ENCODE measurements at places on chromosomes 4 and X.
A peak's percentile ranks its signal among the peaks of the same experiment; 100 is the strongest.

- no peak for DNase-seq
Measured at GRCh38 chrX:10011991-10012390, 44.8 kb downstream of the CLDN34 start.

DNA sequence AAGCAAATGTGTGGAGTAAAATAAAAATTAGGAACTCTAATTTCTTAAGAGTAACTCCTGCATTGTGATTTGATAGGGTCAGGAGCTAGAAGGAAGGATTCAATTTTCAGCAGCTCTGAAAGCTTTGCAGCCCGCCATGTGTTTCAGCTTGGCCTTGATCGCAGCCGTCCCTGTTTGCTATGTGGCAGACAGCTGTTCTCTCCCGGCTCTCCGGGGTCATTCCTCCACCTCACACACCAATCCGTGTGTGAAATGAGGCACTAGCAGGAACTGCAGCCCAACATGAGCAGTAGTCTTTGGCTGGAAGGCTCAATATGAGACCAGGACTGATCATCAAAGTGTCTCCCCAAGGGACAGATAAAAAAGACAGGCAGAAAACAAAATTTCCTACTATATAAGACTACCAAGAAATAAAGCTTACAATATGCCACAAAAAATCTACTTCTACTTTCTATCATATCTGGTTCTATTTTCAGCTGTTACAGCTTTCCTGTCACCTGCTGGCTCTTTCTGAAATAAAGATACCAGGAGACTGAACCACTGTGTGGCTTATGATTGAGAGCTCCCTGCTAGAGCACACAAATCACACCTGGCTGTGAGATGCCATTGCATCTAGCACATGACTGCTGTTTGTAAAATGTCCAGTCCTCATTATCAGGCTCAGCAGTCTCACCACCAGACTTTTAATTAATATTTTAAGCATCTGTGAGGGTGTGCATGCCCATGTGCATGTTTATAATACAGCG, 44.1 kb upstream of the SEC24B start:
- no peak for DNase-seq

DNA sequence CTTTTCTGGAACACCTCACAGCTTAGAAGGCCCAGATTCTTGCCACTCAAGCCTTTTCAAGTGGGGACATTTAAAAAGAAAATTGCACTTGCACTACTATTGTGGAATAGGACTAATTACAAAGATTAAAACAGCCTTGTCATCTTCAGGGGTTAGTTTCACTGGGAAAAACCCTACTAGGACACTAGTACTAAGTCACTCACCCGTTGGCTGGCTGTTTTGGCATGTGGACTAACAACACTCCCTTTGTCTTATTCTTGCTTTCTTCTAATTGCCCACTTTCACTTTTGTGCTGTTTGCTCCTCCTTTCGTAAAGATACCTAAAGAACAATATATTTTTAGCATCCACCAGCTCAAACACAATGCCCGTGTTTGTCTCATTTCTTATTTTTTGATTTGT, 200.9 kb upstream of the MID1 start:
- DNase-seq = no peak

DNA sequence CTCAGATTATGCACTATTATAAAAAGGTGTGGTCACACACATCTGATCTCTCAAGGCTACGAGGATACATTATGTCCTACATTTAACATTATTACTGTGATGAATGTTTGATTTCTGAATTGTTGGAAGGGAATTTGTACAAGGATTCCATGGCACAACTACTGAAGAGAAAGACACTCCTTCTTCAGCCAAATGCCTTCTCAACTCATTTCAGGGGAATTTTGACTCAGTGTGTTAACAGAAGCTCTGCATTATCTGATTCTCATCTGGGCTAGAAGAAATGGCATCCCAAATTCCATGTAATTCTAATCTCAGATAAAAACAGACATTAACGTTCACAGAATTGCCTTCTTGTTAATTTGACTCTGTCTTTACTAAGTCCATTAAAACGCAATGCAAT, 477.7 kb downstream of the PDGFC start:
- DNase-seq = no peak

DNA sequence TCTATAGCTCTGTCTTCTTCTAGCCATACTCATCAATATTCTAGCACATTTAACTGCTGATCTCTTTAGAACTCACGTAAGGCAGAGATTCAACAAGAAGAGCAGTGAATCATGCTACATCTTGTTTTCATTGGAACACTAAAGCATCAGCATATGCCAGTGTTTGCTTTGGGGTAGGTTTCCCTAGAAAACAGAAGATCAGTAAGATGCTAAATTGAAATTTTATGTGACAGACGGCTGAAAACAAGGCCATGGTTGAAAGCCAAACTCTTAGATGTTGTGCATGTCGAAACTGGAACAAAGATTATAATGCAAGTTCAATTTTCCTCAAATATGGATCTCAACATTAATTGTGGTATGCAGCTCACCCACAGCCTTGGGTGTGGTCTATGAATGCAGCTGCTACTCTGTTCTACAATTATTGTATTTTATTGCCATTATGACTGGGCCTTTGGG, 107.6 kb downstream of the PDLIM5 start:
- no peak for DNase-seq

DNA sequence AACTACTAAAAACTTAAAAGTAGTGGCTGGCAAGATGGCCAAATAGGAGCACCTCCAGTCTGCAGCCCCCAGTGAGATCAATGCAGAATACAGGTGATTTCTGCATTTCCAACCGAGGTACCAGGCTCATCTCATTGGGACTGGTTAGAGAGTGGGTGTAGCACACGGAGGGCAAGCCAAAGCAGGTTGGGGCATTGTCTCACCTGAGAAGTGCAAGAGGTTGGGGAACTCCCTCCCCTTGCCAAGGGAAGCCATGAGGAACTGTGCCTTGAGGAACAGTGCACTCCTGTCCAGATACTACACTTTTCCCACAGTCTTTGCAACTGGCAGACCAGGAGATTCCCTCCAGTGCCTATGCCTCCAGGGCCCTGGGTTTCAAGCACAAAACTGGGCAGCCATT, 311.1 kb downstream of the PAPSS1 start:
- no peak for DNase-seq

DNA sequence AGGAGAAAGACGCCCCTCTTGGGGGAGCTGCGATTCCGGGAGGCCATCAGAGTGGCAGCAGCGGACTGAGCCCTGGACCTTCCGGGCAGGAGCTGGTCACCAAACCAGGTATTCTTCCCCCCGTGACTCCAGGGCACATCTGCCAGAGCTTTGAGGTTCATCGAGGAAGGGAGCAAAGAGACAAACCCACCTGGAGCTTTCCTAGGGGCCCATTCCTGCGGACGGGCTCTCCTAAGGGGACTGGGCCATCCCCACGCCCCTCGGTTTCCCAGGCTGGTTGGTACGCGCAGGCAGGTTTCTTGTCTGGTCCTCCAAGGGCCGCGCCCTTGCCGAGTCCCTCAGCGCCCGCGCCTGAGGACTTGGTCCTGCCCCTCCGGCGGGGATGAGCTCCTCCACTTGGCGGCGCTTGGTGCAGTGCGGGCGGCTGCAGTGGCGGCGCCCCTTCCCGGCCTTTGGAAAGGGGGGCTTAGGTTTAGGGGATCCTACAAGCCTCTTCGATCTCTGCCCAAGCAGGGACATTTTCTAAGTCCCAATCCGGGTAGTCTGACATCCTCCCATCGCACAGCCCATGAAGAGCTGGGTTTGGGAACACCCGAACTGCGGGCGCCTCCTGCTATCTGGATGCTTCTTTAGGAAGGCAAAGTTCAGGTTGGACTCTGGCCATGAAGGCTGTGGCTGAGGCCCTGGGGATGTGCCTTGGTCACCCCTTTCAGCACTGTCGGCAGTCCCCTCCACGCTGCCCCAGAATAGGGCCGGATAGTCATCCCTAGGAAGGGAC, 538 bp downstream of the STBD1 start:
- DNase-seq = peak; percentile 32

DNA sequence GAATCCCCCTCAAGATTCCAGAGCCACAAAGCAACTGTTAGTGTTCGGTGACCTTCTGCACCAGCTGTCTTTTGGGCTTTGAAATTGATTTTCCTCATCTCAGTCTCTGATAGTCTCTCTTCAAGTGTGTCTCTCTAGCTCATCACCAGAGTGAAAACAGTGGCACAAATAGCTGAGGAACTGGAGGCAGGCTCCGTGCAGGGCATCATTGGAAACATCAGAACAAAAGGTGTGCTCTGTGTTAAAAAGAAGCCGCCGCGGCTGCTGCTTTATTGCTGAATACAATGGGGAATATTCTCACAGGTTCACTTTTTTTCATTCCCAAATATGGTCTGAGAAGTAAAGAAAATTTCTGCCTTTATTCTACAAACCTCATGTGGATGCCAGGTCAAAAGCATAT, 297.5 kb downstream of the DCTD start:
- no peak for DNase-seq

- DNase-seq = no peak
Measured at GRCh38 chr4:67131224-67131623, 414.1 kb downstream of the CENPC start.

GRCh38 chr4:86511590-86511989, 82.5 kb upstream of the PTPN13 start:
- no peak for DNase-seq

DNA sequence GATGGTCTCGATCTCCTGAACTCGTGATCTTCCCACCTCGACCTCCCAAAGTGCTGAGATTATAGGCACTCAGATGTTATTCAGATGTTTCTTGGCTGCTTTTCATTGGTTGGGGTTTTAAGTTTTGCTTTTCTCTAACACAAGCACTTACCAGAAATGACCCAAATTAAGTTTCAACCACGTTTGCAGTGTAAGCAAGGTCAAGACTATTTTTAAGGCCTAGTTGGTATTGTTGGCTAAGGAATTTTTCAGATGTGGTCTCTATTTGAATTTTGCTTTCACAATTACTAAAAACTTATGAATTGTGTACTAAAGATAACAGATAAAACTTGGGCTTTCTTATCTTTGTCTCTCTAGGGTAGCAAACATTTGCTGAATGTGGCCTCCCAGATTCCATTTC, 1756.9 kb upstream of the TENM3 start:
- no peak for DNase-seq

GRCh38 chrX:71493111-71493613, 39.7 kb upstream of the OGT start:
- no peak for DNase-seq

DNA sequence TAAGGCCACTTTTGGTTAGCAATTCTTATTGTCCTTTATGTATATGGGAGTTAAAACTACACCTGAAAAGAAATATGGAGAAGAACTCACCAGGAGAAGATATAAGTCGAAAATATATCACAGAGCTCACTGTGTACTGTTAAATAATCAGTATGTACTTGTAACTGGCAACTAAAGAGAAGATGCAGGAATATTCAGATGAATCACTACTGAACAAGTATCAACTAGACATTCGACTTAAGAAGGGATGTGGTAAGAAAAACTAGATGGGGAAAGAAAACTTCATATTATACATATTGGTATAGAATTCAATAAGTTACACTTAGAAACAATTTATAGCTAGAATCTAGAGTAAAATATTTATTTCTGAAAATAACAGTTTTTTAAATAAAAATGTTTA, 230.0 kb downstream of the CAMK2D start:
- no peak for DNase-seq

DNA sequence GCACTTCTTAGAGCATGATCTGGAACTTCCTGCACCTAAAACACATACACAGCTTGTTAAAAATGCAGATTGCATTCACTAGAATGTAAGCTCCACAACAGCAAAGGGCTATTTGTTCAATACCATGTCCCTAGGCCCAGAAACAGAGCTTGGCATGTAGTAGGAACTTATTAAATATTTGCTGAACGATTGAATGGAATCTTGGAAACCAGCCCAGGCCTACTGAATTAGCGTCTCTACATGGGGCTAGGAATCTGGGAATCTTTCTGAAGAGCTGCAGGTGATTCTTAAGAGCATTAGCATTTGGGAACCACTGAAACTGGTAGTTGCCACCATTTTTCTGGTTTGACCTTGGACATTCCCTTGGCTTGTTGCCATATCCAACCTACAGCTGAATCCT, 234.1 kb downstream of the STIM2 start:
- DNase-seq = no peak

GRCh38 chr4:160375772-160376452, 1273.0 kb downstream of the RAPGEF2 start:
- DNase-seq = no peak

DNA sequence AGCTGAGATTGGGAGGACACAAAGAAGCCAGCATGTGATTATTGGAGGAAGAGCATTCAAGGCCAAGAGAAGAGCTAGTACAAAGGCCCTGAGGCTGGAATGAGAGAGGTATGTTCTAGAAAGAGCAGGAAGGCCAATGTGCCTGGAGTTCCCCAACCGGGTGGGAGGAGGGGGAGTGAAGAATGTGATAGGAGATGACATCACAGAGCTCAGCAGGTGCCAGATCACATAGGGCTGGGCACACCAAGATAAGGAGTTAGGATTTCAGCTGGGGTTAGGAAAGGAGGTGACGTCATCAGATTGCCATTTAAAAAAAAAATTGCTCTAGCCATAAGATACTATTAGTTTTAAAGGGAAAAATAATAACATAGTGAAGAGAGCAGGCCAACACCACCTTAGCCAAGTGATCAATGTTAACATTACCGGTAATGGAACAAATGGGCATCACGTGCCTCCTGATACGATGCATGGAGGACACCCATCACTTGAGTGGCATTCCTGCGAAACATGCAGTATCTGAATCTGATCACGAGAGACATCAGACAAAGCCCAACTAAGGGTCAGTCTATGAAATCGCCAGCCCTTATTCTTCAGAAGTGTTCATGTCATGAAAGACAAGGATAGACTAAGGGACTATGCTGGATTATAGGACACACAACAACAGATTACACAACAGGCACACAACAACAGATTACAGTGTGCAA, 344.3 kb downstream of the BCOR start:
- no peak for DNase-seq

DNA sequence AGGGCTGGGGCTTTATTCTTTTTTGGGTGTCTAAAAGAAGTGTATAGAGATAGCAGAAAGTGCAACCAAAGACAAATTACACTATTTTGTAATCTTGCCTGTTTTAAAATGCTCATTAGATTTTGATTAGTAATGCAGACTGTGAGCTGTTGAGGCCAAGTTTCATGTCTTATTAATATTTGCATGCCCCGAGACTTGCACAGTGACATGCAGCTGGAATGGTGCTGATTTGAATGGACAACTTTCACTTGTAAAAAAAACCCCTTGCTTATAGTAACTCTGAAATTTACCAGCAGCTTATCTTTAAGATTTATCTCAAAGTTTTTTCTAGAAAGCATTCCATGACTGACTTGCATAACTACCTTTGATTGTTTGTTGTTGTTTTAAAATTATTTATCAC, 835.1 kb upstream of the IGFBP7 start:
- no peak for DNase-seq

GRCh38 chr4:61541459-61541858, 341.3 kb downstream of the ADGRL3 start:
- DNase-seq = no peak

GRCh38 chrX:125651426-125651825, 331.8 kb downstream of the TEX13C start:
- DNase-seq = no peak

DNA sequence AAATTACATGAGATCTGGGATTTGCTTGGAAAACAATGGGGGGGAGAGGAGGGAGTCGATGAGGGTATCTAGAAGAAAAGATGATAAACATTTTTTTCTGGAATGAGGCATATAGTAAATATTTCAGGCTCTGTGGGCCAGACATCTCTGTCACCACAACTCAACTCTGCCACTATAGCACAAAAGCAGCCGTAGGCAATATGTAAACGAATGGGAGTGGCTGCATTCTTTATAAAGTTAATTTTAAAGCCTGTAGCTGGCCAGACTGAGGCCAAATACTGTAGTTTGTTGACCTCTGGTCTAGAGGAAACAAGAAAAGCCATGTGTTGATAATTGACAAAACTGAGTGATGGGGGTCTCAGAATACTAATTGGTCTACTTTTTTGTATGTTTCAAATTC, 14.1 kb upstream of the TCEANC start:
- DNase-seq = no peak

Measured in HuH-7.5 (cell line).